ENCODE measurements at places on chromosomes 4 and X. TPM values are rescaled to one million over a fixed set of nuclear protein-coding genes. Genes with fewer than 3 reads are reported as not detected.

The NDP gene
- total RNA-seq = not detected

The PPEF2 gene
- not detected for total RNA-seq

The NIPAL1 gene
- 0.14 TPM for total RNA-seq

The LGI2 gene
- total RNA-seq = not detected

DNA sequence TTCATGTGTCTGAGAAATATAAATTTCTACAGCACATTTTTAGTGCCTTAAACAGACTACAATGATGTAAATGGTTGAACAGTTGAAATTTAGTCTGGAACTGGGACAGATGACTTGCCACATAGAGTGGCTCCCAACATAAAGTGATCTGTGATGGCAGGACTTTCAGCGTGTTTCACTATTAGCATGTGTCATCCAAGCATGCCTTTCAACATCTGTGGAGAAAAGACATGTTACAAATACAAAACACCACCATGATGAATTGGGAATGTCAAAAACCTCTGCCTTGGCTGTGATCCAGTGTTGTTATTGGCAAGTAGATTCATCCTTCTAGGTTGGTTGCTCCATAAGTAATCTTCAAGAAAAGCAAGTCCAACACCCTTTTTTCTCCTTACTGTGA is 348.7 kb downstream of the MAPK10 start:
- no peak for DNase-seq

- DNase-seq = no peak
These were observed 5.1 kb downstream of the NUDT9 start for GRCh38 chr4:87427518-87427868.

DNA sequence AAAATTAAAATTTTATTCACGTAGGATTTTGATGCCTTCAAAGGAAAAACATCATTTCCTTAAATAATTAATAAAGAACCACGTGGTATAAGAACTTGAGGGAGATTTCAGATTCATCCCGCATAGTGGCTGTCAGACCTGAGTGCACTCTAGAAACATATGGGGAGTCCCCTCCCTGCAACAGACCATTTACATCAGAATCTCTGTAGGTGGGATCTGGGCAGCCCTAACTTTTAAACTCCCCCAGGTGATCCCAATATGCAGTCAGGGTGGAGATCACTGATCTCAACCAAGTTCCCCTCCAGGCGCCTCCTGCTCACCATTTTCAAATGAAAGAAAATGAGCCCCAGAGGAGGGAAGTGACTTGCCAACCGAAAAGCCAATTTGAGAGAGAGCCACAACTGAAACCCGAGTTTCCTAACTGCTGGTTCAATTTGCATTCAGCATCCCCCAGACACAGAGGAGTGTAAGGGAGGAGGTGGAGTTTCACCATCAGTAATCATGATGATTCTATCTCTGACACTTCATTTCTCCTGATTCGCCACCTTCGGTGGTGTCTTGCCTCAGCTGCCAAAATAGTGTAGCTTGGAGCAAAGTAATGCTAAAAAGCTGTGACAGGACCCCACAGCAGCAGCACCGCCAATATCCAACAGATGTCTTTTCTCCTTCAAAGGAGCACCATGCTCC is 11.4 kb downstream of the RNF150 start:
- DNase-seq = no peak

DNA sequence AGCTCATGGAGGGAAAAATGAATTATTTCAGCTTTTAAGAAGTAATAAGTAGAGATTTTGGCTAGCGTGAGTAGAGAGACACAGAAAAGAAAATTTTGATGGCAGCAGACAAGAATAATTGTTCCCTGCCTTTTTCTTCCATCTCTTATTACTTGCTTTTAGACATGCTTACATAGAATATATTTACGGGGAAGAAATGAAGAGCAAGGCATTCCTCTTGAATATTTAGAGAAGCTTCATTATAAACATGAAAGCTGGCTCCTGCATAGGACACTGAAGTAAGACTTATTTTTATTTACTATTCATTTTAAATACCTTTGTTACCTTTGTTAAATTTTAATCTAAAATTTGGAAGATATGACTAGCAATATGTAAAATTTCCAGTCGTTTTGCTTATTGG is 32.2 kb downstream of the DCK start:
- DNase-seq = no peak

DNA sequence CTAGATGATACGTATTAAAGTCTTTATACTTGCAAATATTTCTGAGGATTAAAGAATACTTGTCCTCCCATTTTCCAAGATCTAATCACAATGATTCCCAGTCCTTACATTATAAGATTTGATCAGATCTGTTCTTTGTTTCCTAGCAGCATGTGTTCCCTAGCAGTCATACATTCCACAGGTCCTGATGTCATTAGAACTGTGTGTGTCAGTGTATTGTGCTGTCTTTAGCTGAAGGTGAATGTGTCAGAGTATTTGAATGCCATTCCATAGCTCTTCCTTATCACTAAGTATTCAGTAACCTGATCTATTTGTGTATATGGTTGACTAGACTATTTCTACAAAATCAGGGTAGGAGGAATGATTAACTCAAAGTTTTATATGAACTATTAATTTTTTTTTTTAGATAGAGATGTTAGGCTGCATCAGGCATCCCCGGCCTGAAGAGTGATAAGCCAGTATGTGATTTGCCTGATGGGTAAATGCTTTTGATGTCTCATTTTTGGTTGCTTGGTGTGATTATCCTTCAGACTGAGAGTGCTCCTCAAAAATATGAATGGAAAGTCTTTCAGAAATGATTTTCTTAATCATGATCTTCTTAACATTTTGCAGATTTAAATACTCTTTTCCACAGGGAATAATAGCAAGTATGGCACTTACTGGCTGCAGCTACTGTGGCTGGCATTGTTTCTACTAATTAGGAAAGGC is 4.4 kb downstream of the ADGRL3 start:
- DNase-seq = peak; percentile 54

- DNase-seq = no peak
These were observed 76.8 kb upstream of the GC start for GRCh38 chr4:71860643-71861042.

DNA sequence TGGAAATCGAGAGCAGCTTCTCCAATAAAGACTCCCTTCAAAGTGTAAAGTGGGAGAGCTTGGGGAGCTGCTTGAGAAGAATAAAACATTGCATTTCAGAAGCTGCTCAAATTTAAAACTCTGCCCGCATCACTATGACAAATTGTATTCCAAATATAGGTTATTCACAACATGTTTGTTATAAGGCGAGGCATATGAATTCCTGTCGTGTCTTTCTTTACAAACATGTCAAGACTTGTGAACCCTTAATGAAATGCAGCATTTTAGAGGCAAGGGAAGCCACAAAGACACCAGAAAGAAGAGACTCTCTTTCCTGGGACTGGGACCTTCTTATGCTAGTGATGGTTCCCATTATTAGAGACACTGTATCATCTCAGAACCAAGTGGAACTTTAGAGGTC is 311.2 kb downstream of the DHX15 start:
- no peak for DNase-seq

DNA sequence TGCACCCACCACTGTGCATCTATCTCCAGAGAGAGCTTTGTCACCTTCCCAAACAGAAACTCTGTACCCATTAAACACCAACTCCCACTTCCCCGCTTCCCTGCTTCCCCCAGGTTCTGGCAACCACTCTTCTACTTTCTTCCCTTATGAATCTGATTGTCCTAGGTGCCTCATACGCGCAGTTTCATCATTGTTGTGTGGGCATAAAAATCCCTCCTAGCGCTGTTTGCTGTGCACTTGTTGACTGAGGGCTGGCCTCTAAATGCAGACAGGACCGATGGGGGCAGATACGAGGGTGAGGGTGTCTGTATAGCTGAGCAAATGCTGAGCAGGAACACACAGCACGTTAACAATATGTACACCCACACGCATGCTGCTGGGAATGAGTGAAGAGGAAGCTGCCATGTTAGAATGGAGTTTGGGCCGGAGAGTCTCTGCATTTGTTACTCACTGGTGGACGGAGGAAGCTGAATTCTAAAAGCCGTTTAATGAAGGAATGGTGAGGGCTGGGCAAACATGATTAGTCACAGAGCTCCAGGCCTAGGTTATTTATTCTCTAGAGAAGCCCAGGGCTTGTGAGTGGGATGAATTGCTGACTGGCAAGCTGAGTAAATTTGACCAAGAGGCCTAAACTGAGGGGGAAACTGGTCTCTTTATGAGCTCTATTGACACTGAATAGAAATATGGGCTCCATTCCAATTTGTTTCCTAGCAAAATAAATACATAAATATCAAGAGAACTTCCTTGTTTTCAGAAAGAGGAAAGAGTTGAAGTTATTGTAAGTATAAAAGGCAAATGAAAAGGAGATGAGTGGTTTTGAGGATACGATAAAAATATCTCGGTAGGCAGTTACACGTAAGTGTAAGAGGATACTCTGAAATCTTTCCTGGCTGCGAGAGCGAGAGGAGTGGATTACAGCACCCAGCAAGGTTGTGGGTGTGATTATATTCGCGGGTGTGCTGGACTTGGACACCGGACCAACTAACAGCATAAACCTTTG is 95.9 kb upstream of the RPS6KA3 start:
- DNase-seq = no peak

GRCh38 chr4:83408908-83409307 is 46.7 kb downstream of the HELQ start:
- no peak for DNase-seq

DNA sequence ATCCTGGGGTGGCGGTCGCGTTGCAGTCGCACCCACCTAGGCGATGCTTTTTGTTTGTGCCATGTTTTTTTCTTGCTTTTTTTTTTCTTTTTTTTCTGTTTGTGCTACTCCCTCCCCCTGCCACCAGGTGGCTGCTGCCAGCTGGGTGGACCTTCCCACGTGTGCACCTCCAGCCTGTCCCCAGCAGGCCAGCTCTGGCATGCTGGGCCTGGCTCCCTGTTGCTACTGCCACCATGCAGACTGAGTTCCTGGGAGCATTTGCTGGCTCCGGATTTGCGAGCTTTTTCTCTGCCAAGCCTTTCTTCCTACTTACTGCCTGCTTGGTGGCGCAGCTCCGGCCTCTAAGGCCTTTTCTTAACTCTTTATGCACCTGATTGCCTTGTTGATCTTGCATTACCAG is 161.2 kb upstream of the WDFY3 start:
- peak; percentile 34 for DNase-seq

GRCh38 chr4:182145334-182145905 is 97.8 kb upstream of the TENM3 start:
- no peak for DNase-seq

DNA sequence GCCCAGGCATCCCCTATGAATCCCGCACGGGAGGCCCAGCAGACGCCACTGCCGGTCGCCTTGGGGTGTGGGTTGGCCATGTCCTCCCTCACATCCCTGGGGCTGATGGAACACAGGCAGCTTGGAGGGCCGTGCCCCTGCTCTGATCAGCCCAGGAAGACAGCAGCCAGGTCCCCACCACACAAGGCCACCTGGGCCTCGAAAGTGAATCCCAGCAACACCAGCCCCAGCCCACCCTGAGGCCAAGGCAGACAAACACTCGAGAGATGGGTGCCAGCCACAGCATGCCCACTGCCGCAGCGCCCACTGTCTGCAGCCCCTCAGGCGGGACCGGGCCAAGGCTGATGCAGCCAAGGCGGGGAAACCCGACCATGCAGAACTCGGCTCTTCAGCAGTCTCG is 85.5 kb downstream of the HMX1 start:
- DNase-seq = no peak

DNA sequence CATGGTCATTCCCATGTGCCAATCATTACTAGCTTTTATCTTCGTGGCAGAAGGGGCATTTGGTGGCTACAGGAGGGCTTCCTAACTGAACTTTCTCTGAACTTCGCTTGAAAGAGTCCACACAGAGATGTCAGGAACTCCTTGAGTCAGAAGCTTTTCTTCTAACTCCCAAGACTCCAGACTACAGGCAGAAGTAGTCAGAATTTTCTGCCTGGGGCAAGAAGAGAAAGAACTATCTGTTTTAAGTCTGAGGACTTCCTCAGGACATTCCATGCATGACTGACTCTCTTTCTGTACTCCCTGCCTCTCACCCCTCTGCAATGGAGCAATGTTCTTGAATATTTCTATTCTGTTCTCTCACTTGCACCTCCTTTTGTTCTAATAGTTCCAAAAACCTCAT is 170.5 kb upstream of the TBC1D9 start:
- no peak for DNase-seq

GRCh38 chr4:104490096-104490769 is 4.5 kb downstream of the CXXC4 start:
- peak; percentile 68 for DNase-seq

DNA sequence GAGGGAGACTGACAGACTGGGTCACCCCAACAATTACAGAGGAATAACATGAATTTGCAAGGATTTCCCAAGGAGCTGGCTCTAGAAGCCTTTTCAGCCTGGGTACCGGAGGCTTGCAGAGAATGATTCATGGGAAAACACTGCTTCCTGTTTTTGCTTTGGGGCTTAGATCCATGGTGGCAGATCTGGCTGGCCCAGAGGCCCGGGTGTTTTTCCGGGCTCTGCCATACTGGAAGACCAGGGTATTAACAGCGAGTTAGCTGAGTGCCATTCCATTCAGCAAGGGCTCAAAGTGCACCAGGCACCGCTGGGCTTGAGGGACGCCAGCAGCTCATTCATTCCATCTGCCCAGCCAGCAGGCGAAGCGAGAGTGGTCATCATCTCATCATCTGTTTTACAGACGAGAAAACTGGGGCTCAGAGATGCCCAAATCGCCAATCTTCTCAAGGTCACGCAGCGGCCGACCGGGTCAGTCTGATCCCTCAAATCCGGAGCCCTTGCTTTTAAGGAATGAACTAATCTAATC is 1.3 kb downstream of the WDR1 start:
- no peak for DNase-seq

DNA sequence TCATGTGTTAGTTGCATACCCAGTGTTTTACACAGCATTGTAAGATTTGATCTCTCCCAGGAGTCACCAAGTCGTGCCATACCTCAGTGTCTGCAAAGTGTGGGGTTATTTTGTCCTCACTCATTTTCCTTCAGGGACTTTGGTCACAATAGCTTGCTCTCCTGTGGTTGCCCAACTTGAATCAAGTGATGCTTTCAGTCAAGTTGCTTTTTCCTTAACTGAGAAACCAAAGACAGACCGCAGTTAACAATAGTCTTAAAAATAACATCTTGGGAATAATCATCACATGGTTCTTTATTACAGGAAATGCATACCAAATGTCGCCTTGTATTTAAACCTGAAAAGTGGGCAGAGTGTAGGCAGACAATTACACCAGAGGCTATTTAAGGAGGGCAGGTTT is 44.5 kb upstream of the NDP start:
- peak; percentile 16 for DNase-seq

DNA sequence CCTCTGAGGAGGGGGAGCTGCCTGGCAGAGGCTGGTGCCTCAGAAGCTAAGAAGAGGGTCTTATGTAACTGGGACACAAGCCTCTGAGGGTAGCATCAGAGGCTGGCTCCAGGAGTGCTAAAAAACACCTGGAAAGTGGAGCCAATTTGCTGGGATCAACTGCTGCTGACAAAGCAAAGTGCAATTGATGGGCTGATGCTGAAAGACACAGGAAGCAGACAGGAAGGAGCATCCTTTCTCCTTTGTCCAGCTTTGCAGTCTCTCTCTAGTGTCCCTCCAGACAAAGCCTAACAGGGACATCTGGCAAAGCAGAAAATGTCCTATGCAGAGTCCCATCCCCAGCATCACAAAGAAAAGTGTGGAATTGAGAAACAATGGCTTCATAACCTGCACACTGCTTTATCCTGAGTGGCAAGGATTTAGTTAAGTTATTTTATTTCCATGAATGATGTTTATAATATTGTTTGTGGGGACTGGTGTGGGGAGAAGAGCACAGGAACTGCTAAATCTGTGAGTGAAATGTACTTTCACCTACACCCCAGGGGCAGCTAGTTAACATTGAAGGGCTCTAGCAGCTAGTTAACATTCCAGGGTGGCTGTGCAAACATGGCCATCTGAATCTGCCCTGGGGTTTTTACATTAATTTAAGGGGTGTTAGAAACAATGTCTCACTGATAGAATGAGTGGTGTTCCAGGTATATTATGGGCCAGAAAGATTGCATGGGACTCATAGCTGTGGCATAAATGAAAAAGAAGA is 25.6 kb upstream of the MBTPS2 start:
- DNase-seq = no peak

All from G401 (cell line).